ENCODE measurements at places on chromosomes 3 and 15. TPM values are rescaled to one million over a fixed set of nuclear protein-coding genes. Genes with fewer than 3 reads are reported as not detected.

- H3K36me3 ChIP-seq = peaks cover 33% of the 10 kb centered on the region
- peaks cover 49% of the 10 kb centered on the region for H3K4me1 ChIP-seq
- H3K27ac ChIP-seq = no peak overlapping the region
- no peak for DNase-seq
- H3K27me3 ChIP-seq = no peaks in the 10 kb centered on the region
- H3K4me3 ChIP-seq = no peak overlapping the region
These were observed 59.3 kb upstream of the LMOD3 start for GRCh38 chr3:69181592-69182211.

DNA sequence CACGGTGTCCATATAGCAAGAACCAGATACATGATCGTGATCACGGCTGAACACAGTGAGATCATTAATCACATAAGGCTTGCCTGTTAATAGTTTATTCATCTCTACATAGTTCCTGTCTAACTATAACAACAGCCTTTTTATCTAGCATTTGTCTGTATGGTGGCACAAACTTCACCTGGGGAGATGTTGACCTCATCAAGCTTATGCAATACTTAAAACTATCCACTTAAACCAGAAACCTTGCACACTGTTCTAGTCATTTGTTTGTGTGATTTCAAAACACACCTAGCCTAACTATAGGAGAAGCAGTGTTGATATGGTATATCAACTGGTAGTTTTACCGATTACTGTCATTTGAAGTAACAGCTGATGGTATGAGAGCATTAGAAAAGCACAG, 124.8 kb downstream of the VPS13C start:
- no peaks in the 10 kb centered on the region for H3K4me1 ChIP-seq
- H3K27me3 ChIP-seq = no peaks in the 10 kb centered on the region
- H3K27ac ChIP-seq = no peak overlapping the region
- peaks cover 3% of the 10 kb centered on the region for H3K36me3 ChIP-seq
- H3K4me3 ChIP-seq = no peak overlapping the region

- peaks cover 14% of the 10 kb centered on the region for H3K27me3 ChIP-seq
- DNase-seq = peak; percentile 13
- H3K4me1 ChIP-seq = peaks cover 45% of the 10 kb centered on the region
These were observed 2.2 kb downstream of the EFHB start for GRCh38 chr3:19931767-19932188.

DNA sequence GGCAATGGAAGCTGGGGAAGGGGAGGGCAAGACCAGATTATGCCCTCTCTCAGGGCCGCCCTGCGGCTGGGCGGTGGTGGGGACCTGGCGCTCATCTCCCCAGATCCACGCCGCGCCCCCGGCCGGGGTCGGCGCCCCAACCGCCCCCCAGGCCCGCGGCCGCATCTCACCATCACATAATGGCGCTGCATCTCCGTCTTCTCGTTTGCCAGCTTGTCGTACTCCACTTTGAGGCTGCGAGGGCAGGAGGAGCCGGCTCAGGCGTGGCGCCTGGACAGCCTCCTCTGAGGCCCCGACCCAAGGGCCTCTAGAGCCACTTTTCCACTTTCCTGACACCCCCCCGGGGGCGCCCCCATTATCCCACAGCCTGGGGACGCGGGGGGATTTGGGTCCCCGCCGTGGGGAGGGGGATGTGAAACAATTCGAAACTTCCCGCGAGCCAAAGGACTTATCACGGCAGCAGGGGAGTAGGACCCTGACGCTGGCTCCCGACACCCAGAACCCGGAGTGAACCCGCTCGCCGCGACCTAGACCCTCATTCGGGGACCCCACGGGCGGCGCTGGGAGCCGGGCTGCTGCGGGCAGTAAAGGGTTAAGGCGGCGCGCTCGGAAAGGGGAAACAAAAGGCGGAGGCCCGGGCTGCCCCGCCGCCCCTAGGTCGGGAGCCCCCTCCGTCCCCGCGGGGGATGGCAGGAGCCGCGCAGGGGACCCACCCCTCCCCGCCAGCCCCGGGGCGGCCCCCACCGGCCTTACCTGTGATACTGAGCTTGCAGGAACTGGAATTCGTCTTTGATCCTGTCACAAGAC, 2.1 kb downstream of the TLE3 start:
- peaks cover 10% of the 10 kb centered on the region for H3K36me3 ChIP-seq
- peak overlapping the region; percentile 34 for H3K27ac ChIP-seq
- peaks cover 71% of the 10 kb centered on the region for H3K4me1 ChIP-seq
- H3K4me3 ChIP-seq = peak overlapping the region; percentile 91
- peak; percentile 63 for DNase-seq
- H3K27me3 ChIP-seq = no peaks in the 10 kb centered on the region

DNA sequence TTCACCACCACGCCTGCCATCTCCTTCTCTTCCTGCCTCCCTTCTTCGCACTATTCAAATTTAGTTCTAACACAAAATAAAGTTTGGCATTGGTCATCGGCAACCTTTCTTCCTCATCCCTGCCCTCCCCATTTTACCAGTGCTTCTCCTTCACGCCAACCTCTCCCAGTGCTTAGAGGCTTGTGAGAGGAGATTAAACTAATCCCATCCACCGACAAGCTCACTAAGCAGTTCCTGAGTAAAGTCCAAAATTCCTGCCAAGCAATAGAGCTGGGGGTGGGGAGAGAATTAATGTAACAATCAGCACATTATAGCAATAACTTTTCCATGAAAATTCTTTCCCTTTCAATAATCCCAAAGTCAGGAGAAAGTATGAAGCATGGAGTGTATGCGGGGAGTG, 157.4 kb upstream of the GMNC start:
- DNase-seq = no peak
- H3K36me3 ChIP-seq = no peaks in the 10 kb centered on the region
- H3K4me3 ChIP-seq = no peak overlapping the region
- H3K27me3 ChIP-seq = no peaks in the 10 kb centered on the region
- no peaks in the 10 kb centered on the region for H3K4me1 ChIP-seq
- no peak overlapping the region for H3K27ac ChIP-seq

GRCh38 chr3:64454179-64454578, 228.9 kb upstream of the PRICKLE2 start:
- no peaks in the 10 kb centered on the region for H3K4me1 ChIP-seq
- no peak overlapping the region for H3K27ac ChIP-seq
- H3K36me3 ChIP-seq = no peaks in the 10 kb centered on the region
- peaks cover 28% of the 10 kb centered on the region for H3K27me3 ChIP-seq

GRCh38 chr3:161108840-161109239, 3.7 kb upstream of the B3GALNT1 start:
- H3K27ac ChIP-seq = no peak overlapping the region
- H3K36me3 ChIP-seq = peaks cover 2% of the 10 kb centered on the region
- peaks cover 11% of the 10 kb centered on the region for H3K4me1 ChIP-seq
- peaks cover 34% of the 10 kb centered on the region for H3K27me3 ChIP-seq

- H3K4me1 ChIP-seq = no peaks in the 10 kb centered on the region
- DNase-seq = no peak
- no peaks in the 10 kb centered on the region for H3K36me3 ChIP-seq
- no peak overlapping the region for H3K4me3 ChIP-seq
- no peak overlapping the region for H3K27ac ChIP-seq
These were observed 468.4 kb downstream of the C3orf38 start for GRCh38 chr3:88618021-88618645.

DNA sequence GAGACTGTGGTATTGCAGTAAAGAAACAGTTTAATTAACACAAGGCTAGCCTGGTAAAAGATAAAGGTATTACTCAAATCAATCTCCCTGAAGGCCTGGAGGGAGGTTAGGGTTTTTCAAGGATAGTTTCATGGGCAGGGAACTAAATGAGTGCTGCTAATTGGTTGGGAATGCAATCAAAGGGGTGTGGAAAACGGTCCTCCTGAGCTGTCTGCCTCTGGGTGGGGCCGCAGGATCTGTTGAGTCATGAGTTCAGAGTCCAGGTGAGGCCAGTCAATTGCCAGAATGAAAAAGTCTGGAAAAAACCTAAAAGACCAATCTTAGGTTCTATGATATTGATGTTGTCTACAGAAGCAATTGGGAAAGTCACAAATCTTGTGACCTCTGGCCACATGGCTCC, 293.2 kb downstream of the MCTP2 start:
- DNase-seq = no peak
- no peak overlapping the region for H3K27ac ChIP-seq
- no peaks in the 10 kb centered on the region for H3K36me3 ChIP-seq
- H3K4me1 ChIP-seq = no peaks in the 10 kb centered on the region

DNA sequence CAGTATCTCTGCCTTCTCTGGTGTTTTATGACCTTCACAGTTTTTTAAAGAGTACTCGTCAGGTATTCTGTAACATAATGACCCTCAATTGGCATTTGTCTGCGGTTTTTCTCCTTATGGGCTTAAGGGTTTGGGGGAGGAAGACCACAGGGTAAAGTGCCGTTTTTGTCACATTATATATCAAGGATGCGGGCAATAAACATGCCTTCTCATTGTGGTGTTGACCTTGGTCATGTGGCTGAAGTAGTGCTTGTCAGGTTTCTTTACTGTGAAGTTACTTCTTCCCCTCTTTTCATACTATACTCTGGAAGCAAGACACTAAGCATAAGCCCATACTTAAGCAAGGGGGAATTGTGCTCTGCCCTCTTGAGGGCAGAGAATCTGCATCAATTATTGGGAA, 16.6 kb downstream of the CAPN3 start:
- H3K4me1 ChIP-seq = no peaks in the 10 kb centered on the region
- H3K4me3 ChIP-seq = no peak overlapping the region
- no peak overlapping the region for H3K27ac ChIP-seq
- H3K27me3 ChIP-seq = no peaks in the 10 kb centered on the region

GRCh38 chr3:122678506-122678905, 2.1 kb upstream of the PARP14 start:
- H3K27ac ChIP-seq = peak overlapping the region; percentile 62
- no peak for DNase-seq
- no peaks in the 10 kb centered on the region for H3K27me3 ChIP-seq
- peaks cover 49% of the 10 kb centered on the region for H3K4me1 ChIP-seq
- peak overlapping the region; percentile 5 for H3K4me3 ChIP-seq
- H3K36me3 ChIP-seq = peaks cover 5% of the 10 kb centered on the region

- no peaks in the 10 kb centered on the region for H3K27me3 ChIP-seq
- H3K4me3 ChIP-seq = peak overlapping the region; percentile 92
- peak overlapping the region; percentile 97 for H3K27ac ChIP-seq
- H3K36me3 ChIP-seq = peaks cover 49% of the 10 kb centered on the region
These were observed 8.0 kb downstream of the CHD2 start for GRCh38 chr15:92907896-92908712.

DNA sequence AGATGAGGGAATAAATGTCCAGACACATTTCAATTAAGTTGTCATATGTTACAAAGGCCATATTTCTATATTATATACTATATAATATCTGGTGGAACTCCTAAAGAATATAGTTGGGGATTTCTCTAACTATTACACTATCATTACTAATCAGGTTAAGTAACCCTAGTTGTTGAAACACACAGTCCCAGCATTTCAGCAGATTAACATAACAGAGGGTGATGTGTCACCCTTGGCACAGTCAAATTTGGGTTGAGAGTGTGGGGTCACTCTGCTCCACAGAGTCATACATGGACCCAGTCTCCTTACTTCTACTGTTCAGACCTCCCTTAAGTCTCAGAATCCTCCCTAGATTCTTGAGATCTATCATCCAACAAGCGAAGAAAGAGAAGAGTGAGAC, 496.4 kb upstream of the MDFIC2 start:
- no peaks in the 10 kb centered on the region for H3K4me1 ChIP-seq
- DNase-seq = no peak
- no peaks in the 10 kb centered on the region for H3K36me3 ChIP-seq
- H3K27ac ChIP-seq = no peak overlapping the region

DNA sequence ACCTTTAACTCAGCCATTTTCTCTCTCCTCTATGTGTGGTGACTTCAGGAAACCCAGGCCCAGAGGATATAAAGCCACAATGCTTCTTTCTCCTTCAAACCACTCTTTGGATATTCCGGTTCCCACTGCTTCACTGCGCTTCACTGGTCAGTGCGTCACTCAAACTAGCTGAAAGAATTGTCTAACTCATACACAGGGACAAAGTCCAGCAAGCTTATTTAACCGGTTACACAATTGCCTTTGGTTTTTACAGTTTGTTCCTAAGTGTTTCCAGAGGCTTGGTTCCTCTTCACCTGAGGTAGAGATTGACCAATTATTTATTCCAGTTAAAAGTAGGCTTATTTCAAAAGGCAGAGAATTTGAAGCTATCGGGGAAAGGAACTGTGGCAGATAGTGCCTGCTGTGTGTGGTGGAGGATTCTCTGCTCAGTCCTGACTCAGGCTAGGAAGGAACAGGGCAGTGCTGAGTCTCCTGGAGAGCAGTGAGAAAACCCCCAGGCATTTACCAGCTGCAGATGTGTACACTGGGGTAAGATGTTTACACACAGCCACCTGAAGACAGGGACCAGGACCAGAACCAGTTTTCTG, at the start of gene HGD:
HGD (minus strand) TSS at position 145 of the 587 bp plus-strand sequence; CDS start at position 17, 128 bp downstream.
- peaks cover 5% of the 10 kb centered on the region for H3K27me3 ChIP-seq
- H3K27ac ChIP-seq = no peak within 1 kb of the TSS
- no peaks in the 10 kb centered on the region for H3K36me3 ChIP-seq
- DNase-seq = no peak

DNA sequence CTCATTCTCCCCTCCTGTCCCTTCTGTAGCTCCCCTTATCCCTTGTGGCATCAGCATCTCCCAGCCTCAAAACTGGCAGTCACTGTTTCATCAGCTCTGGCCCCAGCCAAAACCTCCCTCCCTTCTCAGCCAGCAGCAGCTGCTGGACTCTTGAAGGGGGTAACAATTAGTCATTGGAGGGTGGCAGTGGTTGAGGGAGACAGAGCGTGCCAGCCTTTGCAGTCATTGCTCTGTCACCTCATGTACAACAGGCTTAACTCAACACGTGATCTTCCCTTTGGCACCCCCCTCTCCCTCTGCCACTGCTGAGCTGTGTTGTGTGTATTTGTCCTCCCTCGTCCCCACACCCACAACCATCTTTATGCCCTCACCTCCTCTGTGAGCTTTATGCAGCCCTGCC, 28.2 kb downstream of the RBP2 start:
- no peak for DNase-seq
- H3K27me3 ChIP-seq = no peaks in the 10 kb centered on the region
- no peak overlapping the region for H3K27ac ChIP-seq
- no peak overlapping the region for H3K4me3 ChIP-seq
- no peaks in the 10 kb centered on the region for H3K36me3 ChIP-seq
- no peaks in the 10 kb centered on the region for H3K4me1 ChIP-seq

GRCh38 chr3:168531116-168531515, 435.4 kb upstream of the GOLIM4 start:
- H3K4me3 ChIP-seq = no peak overlapping the region
- H3K36me3 ChIP-seq = no peaks in the 10 kb centered on the region
- no peaks in the 10 kb centered on the region for H3K27me3 ChIP-seq
- H3K27ac ChIP-seq = no peak overlapping the region
- DNase-seq = no peak

- H3K27me3 ChIP-seq = no peaks in the 10 kb centered on the region
- peaks cover 47% of the 10 kb centered on the region for H3K4me1 ChIP-seq
- peak overlapping the region; percentile 85 for H3K4me3 ChIP-seq
- no peaks in the 10 kb centered on the region for H3K36me3 ChIP-seq
- H3K27ac ChIP-seq = no peak overlapping the region
These were observed 66.1 kb downstream of the SLC30A4 start for GRCh38 chr15:45456212-45457106.

- peaks cover 7% of the 10 kb centered on the region for H3K36me3 ChIP-seq
- H3K4me3 ChIP-seq = no peak overlapping the region
- DNase-seq = no peak
- no peaks in the 10 kb centered on the region for H3K27me3 ChIP-seq
- H3K27ac ChIP-seq = no peak overlapping the region
- H3K4me1 ChIP-seq = peaks cover 10% of the 10 kb centered on the region
These were observed 15.2 kb upstream of the ICE2 start for GRCh38 chr15:60494108-60494507.

- DNase-seq = peak; percentile 19
- peaks cover 8% of the 10 kb centered on the region for H3K36me3 ChIP-seq
- H3K27me3 ChIP-seq = no peaks in the 10 kb centered on the region
- H3K4me1 ChIP-seq = peaks cover 96% of the 10 kb centered on the region
These were observed 24.0 kb downstream of the TGFBR2 start for GRCh38 chr3:30630238-30631030.

The PPP1R14D gene
- not detected for total RNA-seq

The LNP1 gene
- 3.1 TPM for total RNA-seq

The TSEN2 gene
- 11.8 TPM for total RNA-seq

The TUSC7 gene
- total RNA-seq = not detected

The CCDC191 gene
- total RNA-seq = 5.4 TPM

The C2CD4A gene
- 1.8 TPM for total RNA-seq

The P2RY14 gene
- 0.51 TPM for total RNA-seq

The FGD5 gene
- not detected for total RNA-seq
